Forelimb muscle (tissue), 1 donor: ENCODE measurements at places on chromosomes 4 and X.

DNA sequence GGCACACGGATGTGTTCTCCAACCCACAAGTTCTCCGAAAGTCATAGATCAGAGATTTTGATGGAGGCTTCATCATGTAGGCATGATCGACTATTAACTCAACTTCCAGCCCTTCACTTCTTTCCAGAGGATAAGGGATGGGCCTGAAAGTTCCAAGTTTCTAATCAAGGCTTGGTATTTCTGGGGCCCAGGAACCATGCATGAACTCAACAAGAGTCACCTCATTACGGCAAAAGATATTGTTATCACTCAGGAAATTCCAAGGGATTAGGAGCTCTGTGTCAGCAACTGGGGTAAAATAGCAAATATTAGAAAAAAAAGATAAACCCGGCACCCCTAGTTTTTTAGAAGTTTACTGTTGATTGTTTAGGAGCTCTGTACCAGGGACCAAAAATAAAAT lies 240.1 kb upstream of the PPP1R2C start:
- no peak for DNase-seq

- no peak for DNase-seq
These were observed 2.3 kb downstream of the ZNF827 start for GRCh38 chr4:145936142-145936996.

DNA sequence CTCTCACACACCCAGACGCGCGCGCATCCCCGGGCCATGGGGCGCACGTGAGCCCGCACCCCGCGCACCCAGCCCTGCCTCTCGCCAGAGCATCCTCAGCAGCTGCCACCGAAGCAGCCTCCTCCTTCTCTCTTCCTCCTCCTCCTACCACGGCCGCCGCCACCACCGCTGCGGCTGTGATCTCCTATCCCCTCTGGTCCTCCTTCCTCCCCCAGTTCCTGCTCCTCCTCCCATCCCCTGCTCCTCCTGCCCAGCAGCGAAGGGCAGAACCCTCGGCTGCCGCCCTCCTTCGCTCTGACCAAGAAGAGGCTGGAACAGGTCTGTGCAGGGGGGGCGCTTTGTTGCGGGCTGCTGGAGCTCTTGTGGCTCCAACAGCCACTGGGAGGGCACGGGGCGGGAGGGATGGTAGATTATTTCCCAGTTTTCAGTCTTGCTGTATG lies 148.7 kb upstream of the CHRDL1 start:
- DNase-seq: no peak

DNA sequence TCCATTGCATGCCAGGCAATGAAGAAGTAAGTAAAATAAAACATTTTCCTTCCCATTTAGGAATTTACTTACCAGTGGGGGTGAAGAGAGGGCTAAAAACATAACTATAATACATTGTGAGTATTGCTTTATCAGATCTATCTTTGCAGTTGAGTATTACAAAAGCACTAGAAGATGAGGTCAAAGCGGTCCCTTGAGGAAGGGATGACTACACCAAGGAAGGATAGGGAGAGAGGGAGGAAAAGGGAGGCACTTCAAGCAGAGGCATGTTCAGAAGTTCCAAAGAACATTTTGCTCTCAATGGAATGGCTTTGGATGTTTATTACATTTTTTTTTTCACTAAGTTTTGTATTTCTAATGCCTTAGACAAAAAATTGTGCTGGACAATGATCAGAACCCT lies 127.8 kb downstream of the TET2 start:
- no peak for DNase-seq

- no peak for DNase-seq
These were observed 903.8 kb downstream of the STIM2 start for GRCh38 chr4:27764526-27764837.
